ENCODE measurements at places on chromosomes 3 and 15.

GRCh38 chr3:24519368-24520100, 24.9 kb upstream of the THRB start:
- peak; percentile 31 for DNase-seq

DNA sequence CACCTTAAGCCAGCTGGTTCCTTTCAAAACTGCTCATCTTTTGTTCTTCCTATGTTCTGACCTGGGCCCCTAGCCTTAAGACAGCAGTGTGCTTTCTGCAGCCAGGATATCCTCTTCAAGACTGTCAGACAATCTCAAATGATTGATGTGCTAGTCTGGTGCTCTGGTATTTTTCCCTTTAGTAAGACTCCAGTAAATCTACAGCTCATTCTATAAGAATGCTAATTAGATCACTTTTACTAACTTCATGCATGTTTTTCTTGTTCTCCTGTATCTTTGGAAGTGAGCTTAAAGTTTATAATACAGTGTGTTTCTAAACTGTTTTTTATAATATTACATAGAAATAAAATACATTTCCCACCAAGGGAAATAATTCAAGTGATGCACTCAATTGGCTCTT, 220.9 kb upstream of the NANOGP8 start:
- DNase-seq, result no peak

- no peak for DNase-seq
Observed at GRCh38 chr3:13252207-13252606, 167.9 kb downstream of the NUP210 start.

DNA sequence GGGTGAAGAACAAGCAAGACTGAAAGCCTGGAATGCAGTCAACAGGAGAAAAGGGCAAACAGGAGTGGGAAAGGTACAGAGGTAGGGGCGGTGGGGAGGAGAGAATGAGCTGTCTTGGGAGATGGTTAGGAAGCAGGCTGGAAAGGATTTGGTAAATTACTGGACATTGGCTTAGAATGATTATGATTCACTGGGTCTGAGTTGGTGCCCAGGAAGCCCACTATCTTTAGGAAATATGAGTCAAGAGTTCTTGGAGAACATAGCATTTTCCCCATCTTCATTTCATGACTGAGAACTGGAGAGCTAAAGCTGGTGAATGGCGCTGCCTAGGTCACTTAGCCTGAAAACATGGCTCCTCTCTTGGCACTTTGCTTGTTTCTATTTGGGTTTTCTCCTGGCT, 74.7 kb upstream of the C3orf80 start:
- no peak for DNase-seq

DNA sequence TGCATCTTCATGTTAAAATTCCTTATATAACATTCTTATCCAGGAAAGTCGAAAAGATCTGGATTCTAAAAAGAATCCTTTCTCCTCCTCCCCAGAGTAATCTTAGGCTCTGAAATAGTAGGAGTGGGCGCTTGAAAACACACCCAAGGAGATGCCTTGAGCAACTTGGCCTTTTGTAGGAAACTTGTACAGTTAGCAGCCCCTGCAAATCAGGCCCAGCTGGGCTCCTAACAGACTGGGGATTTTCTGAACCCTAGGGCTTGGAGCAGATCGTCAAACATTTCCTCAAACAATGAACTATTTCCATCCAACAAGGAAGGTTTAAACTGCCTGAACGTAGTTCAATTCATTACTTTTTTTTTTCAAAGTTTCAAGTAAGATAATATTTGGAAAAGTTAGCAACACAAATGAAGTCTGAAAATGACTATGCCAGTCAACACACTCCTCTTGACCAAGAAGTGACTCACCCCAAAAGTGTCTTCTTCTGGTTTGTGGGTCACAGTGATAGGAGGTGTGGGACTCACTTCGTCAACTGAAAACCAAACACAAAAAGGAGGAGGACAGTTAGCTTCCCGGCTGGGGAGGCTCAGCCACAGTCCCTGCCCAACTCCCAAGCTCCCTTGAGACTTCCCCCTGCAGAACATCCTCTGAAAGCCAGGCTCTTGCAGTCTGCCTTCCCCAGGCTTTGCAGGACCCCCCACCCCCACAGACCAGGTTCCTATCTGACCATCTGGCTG, 129.7 kb downstream of the NTRK3 start:
- no peak for DNase-seq

DNA sequence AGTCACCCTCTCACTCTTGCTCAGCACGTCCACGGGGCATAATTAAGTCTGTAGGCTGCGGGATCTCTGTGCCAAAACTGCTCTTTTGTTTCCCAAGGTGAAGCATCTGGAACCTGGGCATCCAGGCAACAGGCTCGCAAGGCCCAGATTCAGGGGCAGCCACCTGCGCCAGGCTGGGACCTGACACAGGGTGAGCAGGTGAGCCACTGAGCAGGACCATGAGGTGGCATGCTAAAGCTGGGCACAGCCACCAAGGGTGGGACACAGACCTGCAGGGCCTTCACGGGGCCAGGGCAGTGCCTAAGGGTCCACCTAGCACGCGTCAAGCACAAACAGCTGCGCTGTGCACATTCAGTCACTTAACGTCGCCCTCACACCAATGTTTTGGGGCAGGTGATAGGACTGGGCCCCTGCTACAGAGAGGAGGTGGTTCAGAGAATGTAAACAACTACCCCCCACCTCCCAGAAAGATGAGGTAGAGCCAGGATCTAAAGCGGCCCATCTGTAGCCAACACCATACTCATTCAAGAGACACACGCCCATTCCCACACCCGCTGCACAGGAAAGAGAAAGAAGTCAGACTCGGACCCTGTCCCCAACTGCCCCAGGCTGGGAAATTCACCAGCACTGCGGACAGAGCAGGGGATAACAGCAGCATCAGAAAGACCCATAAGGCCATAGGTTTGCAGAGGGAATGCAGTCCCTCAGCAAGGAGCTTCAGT, 16.3 kb downstream of the XXYLT1 start:
- DNase-seq, result no peak

DNA sequence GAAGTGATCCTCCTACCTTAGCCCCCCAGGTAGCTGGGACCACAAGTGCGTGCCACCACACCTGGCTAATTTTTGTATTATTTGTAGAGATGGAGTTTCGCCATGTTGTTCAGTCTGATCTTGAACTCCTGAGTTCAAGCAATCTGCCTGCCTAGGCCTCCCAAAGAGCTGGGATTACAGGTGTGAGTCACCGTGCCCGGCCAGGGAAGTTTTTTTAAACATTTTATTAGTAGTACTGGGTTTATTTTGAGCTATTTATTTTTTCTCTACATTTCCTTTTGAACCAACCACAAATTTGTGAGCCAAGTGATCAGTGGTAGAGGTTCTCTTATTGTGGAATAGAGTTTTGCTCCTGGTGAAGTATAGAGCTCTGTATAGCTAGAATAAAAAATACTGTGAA, 33.7 kb downstream of the ARMC8 start:
- no peak for DNase-seq

DNA sequence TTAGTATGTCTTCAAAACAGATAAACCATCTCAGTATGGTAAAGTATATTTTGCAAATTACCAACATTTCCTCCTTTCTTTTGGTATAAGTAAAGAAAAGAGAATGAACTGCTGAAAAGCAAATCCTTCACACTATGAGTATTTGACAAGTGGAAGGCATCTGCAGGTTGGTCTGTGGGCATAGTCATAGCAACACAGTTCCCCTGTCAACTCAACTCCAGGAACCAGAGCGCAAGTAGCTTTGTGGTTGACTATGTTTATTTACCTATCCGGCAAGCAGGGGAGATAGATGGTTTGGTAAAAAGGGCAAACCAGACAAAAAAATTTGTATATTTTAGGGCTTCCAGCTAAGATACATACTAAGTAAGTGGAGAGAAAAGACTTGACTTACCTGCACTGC, 88.3 kb upstream of the PPIB start:
- DNase-seq, result no peak

DNA sequence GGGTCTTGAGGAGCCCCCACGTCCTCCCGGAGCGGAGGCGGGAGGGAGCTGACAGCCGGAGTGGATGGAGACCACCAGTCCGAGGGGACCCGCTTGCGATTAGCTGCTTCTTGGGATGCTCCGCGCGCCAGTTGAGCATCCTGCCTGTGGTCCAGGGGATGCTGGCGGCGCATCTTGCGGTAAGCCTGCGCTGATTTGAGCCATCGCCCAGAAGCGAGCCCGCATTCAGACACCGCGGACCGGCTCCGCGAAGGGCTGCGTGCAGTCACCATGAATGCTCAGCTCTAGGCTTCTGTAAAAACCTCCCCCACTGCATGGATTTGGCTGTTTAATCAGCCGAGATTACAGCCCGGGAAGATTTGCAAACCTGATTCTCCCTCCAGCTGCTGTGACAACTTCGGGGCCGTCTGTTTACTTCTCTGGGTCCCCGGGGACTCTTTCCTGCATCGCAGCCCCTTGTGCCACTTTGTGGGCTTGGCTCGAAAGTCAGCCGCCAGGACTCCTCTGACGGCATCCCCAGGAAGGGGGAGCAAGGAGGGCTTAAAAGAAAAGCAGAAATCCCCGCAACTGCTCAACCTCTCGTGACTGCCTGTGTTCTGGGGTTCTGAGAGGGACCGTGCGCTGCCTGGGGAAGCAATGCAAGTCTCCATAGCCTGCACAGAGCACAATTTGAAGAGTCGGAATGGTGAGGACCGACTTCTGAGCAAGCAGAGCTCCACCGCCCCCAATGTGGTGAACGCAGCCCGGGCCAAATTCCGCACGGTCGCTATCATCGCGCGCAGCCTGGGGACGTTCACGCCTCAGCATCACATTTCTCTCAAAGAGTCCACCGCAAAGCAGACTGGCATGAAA, 171.1 kb downstream of the KCNAB1 start:
- peak; percentile 89 for DNase-seq

DNA sequence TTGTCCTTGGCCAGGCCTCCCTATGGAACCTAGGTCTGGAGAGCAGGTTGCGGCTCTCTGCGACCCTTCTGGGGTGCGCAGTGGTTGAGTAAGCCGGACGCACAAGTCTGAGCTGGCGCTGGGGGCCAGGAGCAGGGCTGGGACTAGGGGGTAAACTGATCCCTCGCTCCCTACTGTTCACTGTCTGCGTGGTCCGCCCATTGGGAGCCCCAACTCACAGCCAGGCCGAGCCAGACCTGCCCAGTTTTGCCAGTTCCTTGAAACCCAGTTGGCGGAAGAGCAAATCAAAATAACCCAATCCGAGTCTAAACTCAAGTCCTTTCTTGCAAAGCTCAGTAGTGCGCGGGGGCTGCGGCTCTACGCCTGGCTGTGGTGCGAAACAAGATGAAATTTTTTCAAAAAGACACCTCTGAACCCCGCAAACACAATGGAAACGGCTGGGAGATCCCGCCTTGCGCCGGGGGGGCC, 17.5 kb downstream of the RGMA start:
- peak; percentile 62 for DNase-seq

- peak; percentile 40 for DNase-seq
Observed at GRCh38 chr15:79529157-79529785, 97.1 kb downstream of the MINAR1 start.

DNA sequence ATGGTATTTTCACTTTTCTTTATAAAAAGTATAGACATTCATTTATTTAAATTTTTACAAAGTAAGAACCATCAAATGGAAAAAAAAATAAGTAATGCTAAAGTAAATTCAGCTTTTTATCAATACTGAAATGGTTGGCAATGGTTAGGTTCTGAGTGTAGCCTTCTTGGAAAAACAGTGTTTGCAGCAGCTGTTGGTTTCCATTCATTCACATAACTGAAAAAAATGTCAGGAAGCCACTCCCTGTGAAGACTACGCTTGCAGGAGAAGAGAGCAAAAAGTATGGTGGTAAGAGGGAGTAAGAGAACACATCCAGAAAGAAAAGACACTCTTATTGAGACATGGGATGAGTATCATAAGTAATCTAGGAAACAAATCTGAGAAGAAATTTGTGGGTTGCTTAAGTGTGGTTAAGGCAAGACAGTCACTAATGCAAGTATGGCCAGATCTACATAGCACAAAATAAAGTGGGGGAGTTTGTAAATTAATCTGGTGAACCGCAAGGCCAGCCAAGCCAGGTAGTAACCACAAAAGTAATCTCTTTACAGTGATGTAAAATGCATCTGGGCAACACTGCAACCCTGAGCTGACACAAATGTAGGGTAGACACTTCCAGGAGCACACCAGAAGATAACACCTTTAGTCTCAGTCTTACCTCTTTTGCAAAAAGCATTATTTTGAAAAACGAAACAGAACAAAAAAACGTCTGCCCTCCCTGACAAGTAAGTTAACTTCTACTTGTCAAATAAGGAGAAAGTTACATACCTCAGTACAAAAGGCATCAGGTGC, 133.7 kb downstream of the IGSF11 start:
- DNase-seq, result no peak

DNA sequence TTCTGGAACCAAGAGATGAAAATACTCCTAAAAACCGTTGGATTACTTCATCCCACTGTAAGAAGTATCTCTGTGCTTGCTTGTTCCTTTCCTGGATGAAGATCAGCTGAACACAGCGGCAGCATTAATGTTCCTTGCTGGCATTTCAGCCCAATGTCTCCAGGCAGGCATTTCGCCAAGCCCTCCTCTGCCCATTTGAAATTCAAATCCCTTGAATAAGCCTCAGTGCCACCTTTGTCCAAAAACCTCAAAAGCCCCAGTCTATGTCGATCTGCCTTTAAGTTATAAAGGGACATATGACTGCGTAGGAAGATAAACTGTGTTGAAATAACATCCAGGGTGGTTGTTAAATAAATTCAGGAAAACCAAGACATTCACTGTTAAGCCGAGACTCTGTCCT, 156.8 kb upstream of the PDZRN3 start:
- DNase-seq, result no peak

GRCh38 chr3:126529585-126530170, 5.7 kb downstream of the CHST13 start:
- DNase-seq, result no peak

GRCh38 chr15:87496795-87497194, 759.7 kb downstream of the NTRK3 start:
- DNase-seq, result no peak

DNA sequence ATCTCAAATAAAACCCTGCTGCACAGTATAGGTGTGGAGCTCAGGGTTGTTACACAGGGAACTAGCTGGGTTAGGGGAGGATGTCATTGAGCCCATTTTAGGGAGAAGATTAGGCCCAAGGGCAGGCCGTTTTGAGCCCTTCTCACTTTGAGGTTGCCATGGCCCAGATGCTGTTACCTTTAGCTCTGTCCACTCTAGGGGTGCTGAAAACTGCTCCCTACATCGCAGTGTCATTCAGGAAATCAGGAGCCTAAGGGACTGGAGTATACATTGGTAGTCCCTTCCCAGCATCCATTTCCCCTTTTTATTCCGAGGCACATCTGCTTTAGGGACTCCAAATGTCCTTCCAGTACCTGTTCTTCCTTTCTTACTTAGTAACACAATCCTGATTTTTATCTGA, 79.0 kb upstream of the SELENOK start:
- no peak for DNase-seq

DNA sequence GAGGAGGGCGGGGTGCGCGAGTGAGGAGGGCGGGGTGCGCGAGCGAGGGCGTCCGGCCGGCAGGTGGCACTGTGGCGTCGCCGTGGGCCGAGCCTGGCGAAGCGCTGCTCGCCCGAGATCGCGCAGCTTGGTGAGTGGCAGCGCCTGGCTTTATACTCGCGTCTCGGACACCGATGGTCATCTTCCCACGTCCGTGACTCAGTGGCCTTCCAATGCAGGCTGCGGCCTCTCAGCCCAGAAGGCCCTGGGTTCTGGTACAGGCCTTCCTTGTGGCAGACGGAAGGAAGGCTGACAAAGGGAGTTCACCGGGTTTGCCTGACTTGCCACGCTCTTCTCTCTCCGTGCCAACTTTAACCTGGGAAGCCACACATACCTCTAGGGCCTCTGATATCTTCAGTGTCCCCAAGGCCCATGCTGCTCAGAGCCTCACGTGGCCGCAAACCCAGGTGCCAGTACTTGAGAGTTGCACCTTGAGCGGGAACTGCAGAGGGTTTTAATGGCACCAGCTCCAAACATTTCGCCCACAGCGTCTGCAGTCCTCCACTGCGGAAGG, 195.3 kb upstream of the LYSMD4 start:
- peak; percentile 73 for DNase-seq

- no peak for DNase-seq
Observed at GRCh38 chr15:57916695-57917094, 148.8 kb downstream of the ALDH1A2 start.
